ENCODE measurements at places on chromosomes 2 and 18.
A peak's percentile ranks its signal among the peaks of the same experiment; 100 is the strongest.

- H3K4me3 ChIP-seq, result no peak overlapping the region
- no peak overlapping the region for H3K27ac ChIP-seq
- H3K4me1 ChIP-seq, result no peaks in the 10 kb centered on the region
- no peaks in the 10 kb centered on the region for H3K27me3 ChIP-seq
- H3K36me3 ChIP-seq, result no peaks in the 10 kb centered on the region
- no peak for DNase-seq
Measured at GRCh38 chr2:23100406-23100805, 284.6 kb upstream of the KLHL29 start.

- H3K36me3 ChIP-seq, result no peaks in the 10 kb centered on the region
- no peak overlapping the region for H3K27ac ChIP-seq
- DNase-seq, result no peak
- H3K4me3 ChIP-seq, result peak overlapping the region; percentile 74
Measured at GRCh38 chr2:40450066-40450795, 1.7 kb downstream of the SLC8A1 start.

DNA sequence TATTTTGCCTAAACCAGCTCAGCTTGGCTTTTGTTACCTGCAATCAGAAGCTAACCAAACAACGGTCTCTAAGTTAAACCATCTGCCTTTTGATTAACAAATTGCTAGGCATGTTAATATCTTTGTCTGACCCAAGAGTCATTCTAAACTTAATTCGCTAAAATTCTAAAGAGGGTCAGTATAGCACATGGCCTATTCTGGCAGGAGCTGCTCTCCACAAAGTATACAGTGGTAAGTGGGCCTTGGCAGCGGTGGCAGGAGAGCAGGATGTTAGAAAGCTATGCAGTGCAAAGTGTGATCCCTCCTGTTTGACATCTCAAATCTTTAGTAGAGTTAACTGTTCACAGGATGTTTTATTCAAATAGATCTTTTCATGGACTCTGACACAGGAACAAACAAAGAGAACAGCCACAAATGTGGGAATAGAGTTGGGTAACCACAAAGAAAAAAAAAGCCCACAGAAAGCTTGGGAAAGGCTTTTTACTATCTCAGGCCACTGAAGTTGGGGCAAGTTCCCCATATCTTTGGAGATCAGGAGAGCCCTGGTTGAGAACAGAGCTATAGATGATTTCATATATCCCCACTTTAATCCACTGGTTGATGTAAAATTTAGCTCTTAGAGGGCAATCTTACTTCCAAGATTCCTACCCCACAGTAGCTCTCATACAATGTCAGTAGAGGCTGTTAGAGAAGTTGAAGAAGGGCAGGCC lies 10.6 kb downstream of the CFAP210 start:
- no peaks in the 10 kb centered on the region for H3K36me3 ChIP-seq
- no peak overlapping the region for H3K4me3 ChIP-seq
- peaks cover 3% of the 10 kb centered on the region for H3K27me3 ChIP-seq

GRCh38 chr2:196274387-196274809 lies 103.0 kb upstream of the STK17B start:
- no peak for DNase-seq
- H3K27ac ChIP-seq, result peak overlapping the region; percentile 93
- H3K4me1 ChIP-seq, result peaks cover 75% of the 10 kb centered on the region
- H3K27me3 ChIP-seq, result no peaks in the 10 kb centered on the region

GRCh38 chr2:102848366-102848839 lies 86.6 kb downstream of the TMEM182 start:
- H3K27ac ChIP-seq, result no peak overlapping the region
- no peaks in the 10 kb centered on the region for H3K36me3 ChIP-seq
- H3K27me3 ChIP-seq, result peaks cover 13% of the 10 kb centered on the region

DNA sequence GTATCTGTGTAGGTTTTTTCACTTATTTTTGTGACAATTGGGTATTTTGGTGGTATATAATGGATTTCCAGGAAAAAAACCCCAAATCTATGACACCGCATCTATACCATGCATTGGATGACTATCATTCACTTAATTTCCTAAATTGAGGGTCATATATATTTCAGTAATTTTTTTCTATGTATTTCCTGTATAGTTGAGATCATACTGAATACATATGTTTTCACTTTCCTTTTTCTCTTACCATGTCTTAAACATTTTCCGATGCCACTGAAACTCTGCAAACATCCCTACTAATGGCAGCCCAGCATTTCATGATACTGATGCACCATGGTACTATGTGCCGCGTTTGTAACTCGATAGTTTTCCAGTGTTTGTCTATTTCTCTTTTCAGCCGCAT lies 40.4 kb downstream of the CDKL4 start:
- no peak overlapping the region for H3K4me3 ChIP-seq
- H3K27ac ChIP-seq, result no peak overlapping the region
- H3K4me1 ChIP-seq, result peaks cover 16% of the 10 kb centered on the region

GRCh38 chr18:46732801-46733200 lies 24.1 kb downstream of the ST8SIA5 start:
- no peak overlapping the region for H3K4me3 ChIP-seq
- no peaks in the 10 kb centered on the region for H3K4me1 ChIP-seq
- H3K27ac ChIP-seq, result no peak overlapping the region
- peaks cover 16% of the 10 kb centered on the region for H3K27me3 ChIP-seq
- no peak for DNase-seq

GRCh38 chr2:46487667-46488335 lies 8.4 kb downstream of the TMEM247 start:
- no peaks in the 10 kb centered on the region for H3K27me3 ChIP-seq
- H3K36me3 ChIP-seq, result no peaks in the 10 kb centered on the region
- DNase-seq, result no peak

- no peaks in the 10 kb centered on the region for H3K27me3 ChIP-seq
Measured at GRCh38 chr2:220103596-220103995, 476.2 kb downstream of the SLC4A3 start.

DNA sequence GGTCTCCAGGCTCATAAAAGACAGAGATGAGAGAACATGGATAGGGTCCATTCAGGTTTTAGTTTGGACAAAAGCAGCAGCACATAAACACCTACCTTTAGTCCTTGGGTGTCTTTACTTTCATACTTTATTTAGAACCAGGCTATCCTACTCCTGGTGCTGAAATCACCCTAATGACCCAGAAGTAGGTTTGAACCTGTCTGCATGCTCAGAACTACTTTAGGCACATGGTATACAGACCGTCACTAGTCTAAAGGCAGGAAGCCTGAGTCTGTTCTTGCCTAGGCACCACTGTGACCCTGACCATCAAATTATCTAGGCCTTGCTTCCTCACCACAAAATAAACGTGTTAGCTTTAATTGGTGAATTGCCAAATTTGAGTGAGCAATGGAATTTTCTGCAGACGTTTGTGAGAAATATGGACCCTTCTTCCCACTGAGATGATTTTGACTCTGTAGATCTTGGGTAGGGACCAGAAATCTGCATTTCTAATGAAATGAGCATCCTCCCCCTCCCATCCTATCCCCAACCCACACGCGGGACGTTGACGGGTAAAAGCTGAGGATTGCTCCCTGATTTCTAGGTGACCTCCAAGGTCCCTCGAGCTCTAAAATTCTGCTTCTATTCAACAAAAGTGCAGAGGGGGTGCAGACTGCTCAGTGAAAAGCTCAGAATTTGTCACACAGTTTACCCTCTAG lies 75.1 kb downstream of the PLEKHM3 start:
- peaks cover 6% of the 10 kb centered on the region for H3K36me3 ChIP-seq
- no peak overlapping the region for H3K27ac ChIP-seq
- no peak overlapping the region for H3K4me3 ChIP-seq
- H3K27me3 ChIP-seq, result no peaks in the 10 kb centered on the region

DNA sequence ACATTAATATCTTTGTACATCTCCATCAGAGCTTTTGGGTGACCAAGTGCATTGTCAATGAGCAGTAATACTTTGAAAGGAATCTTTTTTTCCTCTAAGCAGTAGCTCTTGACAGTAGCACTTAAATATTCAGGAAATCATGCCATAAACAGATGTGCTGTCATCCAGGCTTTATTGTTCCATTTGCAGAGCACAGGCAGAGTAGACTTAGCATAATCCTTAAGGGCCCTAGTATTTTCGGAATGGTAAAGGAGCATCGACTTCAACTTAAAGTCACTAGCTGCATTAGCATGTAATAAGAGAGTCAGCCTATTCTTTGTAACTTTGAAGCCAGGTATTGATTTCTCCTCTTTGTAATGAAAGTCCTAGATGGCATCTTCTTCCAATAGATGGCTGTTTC lies 121.8 kb upstream of the CWC22 start:
- no peak overlapping the region for H3K4me3 ChIP-seq
- peaks cover 5% of the 10 kb centered on the region for H3K4me1 ChIP-seq
- DNase-seq, result no peak
- no peaks in the 10 kb centered on the region for H3K36me3 ChIP-seq
- H3K27ac ChIP-seq, result no peak overlapping the region

- peaks cover 49% of the 10 kb centered on the region for H3K36me3 ChIP-seq
- H3K27me3 ChIP-seq, result no peaks in the 10 kb centered on the region
- DNase-seq, result no peak
- peaks cover 24% of the 10 kb centered on the region for H3K4me1 ChIP-seq
- no peak overlapping the region for H3K4me3 ChIP-seq
Measured at GRCh38 chr2:7007488-7007845, 90.3 kb downstream of the RNF144A start.

- H3K36me3 ChIP-seq, result no peaks in the 10 kb centered on the region
- no peak overlapping the region for H3K27ac ChIP-seq
- H3K4me1 ChIP-seq, result no peaks in the 10 kb centered on the region
- no peak for DNase-seq
Measured at GRCh38 chr18:34049511-34049910, 175.2 kb downstream of the NOL4 start.

DNA sequence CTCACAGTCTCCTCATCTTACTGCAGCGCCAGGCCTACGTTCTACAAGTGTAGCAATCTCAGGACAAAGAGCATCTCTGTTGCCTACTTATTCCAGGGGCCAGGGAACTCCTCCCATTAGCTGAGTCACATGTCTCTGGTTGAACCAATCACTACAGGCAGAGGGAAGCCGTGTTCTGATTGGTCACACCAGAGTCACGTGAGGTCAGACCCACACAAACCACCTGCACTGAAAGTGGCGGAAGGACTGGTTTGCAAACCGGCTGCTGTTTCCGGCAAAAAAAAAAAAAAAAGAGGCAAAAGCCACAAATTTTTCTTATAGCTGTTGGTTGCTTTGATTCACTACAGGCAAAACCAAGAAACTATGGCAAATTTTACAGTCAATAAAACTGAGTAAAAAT lies 21.9 kb upstream of the USP14 start:
- no peak overlapping the region for H3K4me3 ChIP-seq
- no peaks in the 10 kb centered on the region for H3K36me3 ChIP-seq
- no peak overlapping the region for H3K27ac ChIP-seq

GRCh38 chr18:55349685-55350084 lies 238.3 kb downstream of the TCF4 start:
- peaks cover 11% of the 10 kb centered on the region for H3K27me3 ChIP-seq
- DNase-seq, result no peak
- H3K36me3 ChIP-seq, result no peaks in the 10 kb centered on the region
- H3K27ac ChIP-seq, result no peak overlapping the region
- H3K4me3 ChIP-seq, result no peak overlapping the region

DNA sequence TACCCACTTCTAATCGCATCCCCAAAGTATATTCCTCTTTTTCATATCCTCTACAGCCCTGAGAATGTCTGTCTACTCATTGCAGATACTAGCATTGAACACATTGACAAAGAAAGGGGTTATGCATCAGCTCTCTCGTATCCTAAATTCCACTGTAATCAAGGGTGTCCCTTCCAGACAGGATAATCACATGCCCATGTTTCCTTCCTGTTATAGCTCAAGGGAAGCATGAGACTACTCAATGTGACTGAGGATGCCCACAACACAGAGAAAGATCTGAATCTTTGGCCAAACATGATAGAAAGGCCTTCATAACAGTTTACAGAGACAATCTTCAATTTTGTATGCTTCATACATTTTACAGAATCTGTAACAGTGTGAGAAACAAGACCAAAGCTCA lies 69.2 kb downstream of the HIBCH start:
- H3K4me3 ChIP-seq, result no peak overlapping the region
- no peaks in the 10 kb centered on the region for H3K4me1 ChIP-seq
- H3K27ac ChIP-seq, result no peak overlapping the region
- H3K36me3 ChIP-seq, result peaks cover 58% of the 10 kb centered on the region

GRCh38 chr2:120392923-120393322 lies 47.0 kb downstream of the INHBB start:
- H3K4me1 ChIP-seq, result no peaks in the 10 kb centered on the region
- DNase-seq, result no peak
- H3K36me3 ChIP-seq, result no peaks in the 10 kb centered on the region
- no peak overlapping the region for H3K27ac ChIP-seq
- H3K27me3 ChIP-seq, result peaks cover 8% of the 10 kb centered on the region

DNA sequence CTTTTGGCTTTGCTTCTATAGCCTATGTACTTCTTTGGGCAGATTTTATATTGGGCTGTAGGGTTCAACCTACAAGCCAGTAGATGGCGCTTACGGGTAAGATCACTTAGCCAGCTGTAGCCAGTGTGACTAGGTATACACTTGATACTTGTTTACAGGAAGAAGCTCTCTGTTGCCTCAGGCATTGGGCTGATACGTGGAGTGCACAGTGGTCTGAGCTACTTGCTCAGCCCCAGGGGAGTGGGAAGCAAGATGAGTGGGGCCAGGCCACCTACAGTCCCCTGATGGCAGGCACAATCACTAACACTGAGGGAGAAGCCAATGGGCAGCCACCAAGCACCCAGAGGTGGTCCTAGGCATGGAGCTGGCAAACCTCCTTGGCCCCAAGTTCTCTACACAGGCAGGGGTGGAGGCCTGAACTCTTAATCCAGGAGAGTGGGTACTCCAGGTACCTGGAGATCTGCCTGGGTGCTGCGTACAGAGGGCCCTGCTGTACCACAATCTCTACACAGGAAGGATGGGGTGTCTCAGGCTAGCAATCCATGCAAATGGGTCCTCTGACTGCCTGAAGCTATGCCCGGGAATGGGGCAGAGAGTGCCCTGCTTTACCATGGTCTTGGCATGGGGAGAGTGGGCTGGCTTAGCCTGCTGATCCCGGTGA lies 122.2 kb downstream of the NCOA1 start:
- no peaks in the 10 kb centered on the region for H3K27me3 ChIP-seq
- no peak overlapping the region for H3K27ac ChIP-seq
- H3K4me3 ChIP-seq, result no peak overlapping the region
- DNase-seq, result no peak
- H3K4me1 ChIP-seq, result peaks cover 29% of the 10 kb centered on the region

GRCh38 chr2:6647046-6647445 lies 218.7 kb downstream of the CMPK2 start:
- no peaks in the 10 kb centered on the region for H3K36me3 ChIP-seq
- H3K27me3 ChIP-seq, result peaks cover 2% of the 10 kb centered on the region
- no peaks in the 10 kb centered on the region for H3K4me1 ChIP-seq
- no peak overlapping the region for H3K27ac ChIP-seq

GRCh38 chr2:11757101-11757500 lies 10.7 kb downstream of the LPIN1 start:
- peak overlapping the region; percentile 51 for H3K4me3 ChIP-seq
- H3K27ac ChIP-seq, result peak overlapping the region; percentile 87
- no peak for DNase-seq
- peaks cover 32% of the 10 kb centered on the region for H3K36me3 ChIP-seq
- no peaks in the 10 kb centered on the region for H3K27me3 ChIP-seq

GRCh38 chr2:23206650-23207049 lies 178.3 kb upstream of the KLHL29 start:
- no peaks in the 10 kb centered on the region for H3K4me1 ChIP-seq
- peaks cover 13% of the 10 kb centered on the region for H3K27me3 ChIP-seq
- H3K36me3 ChIP-seq, result no peaks in the 10 kb centered on the region
- no peak overlapping the region for H3K4me3 ChIP-seq
- no peak for DNase-seq
- no peak overlapping the region for H3K27ac ChIP-seq
